MG63 (cell line): ENCODE measurements at places on chromosomes 16 and 17. TPM values are rescaled to one million over a fixed set of nuclear protein-coding genes. Genes with fewer than 3 reads are reported as not detected.

- DNase-seq = no peak
Measured at GRCh38 chr17:71168053-71168741, 952.6 kb upstream of the SOX9 start.

DNA sequence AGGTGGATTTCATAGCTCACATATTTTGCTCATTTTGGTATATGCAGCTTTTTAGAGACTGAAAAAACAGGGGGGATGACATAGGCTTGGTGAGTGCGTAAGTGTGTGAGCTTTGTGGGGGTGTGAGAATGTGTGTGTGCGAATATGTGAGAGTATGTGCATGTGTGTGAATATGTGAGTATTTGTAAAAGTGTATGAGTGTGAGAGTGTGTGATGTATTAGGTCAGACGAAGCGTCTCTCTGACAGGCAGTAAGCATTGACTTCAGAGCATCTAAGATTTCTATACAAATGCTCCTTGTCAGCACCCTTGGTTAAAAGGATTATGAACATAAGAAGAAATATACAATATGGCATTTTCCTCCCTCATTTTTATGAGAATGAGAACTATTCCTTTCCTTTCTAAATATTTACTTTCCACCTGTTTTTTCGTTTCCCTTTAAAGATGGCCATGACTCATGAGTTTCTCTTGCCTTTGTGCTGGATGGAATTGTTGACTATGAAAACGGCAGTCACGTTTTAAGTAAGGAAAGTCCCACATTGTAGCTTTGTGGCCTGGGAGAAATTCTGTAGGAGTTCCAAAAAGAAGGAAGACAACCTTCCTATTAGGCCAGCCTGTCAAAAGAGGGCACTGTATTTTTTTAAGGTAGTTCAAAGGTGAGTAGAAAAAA, 276.4 kb downstream of the FOXL1 start:
- DNase-seq = no peak

- no peak for DNase-seq
Measured at GRCh38 chr16:61842666-61843065, 193.6 kb downstream of the CDH8 start.

DNA sequence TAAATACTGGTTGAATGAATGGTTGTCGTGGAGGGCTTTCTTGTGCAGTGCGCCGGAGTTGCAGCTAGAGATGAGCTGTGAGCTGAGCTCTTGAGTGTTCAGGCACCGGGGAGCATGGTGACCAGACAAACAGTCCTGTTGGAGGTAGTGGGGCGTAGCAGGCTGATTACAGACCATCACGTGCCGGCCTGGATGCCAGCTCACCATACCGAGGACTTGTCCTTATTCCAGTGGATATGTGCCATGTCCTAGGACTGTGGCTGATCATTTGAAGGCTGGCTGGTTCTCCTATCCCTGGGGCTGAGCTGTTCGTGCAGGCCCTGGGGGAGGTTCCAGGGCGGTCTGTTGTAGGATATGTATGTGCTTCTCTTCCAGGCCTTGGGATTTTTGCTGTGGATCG, 60.0 kb downstream of the ABCC1 start:
- DNase-seq = no peak

DNA sequence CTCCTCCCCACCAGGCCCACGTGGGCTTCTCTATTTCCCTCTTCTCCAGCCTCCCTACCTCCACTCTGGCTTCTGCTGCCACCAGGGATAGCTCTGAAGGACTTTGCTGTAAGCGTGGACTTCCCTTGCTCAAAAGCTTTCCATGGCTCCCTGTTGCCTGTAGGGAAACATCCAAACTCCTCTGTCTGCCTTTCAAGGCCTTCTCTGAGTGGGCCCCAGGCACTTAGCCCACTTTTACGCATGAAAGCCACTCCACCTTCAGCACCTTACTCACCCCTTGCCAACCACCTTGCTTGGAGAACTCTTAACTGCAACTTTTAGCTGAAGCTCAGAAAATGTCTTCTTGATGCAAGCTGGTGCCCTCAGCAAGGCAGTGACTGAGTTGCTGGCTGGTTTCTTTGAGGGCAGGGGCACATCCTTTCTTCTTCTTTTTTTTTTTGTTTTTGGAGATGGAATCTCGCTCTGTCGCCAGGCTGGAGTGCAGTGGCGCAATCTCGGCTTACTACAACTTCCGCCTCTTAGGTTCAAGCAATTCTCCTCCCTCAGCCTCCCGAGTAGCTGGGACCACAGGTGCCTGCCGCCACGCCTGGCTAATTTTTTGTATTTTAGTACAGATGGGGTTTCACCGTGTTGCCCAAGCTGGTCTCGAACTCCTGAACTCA, 52.0 kb upstream of the DLX4 start:
- no peak for DNase-seq

Gene AIPL1
- not detected in 2 replicates for total RNA-seq

Gene KRTAP3-1
- not detected in 2 replicates for total RNA-seq
